ENCODE measurements at places on chromosomes 1 and 21.

GRCh38 chr1:25583519-25584370 lies 32.8 kb upstream of the MAN1C1 start:
- DNase-seq = no peak

DNA sequence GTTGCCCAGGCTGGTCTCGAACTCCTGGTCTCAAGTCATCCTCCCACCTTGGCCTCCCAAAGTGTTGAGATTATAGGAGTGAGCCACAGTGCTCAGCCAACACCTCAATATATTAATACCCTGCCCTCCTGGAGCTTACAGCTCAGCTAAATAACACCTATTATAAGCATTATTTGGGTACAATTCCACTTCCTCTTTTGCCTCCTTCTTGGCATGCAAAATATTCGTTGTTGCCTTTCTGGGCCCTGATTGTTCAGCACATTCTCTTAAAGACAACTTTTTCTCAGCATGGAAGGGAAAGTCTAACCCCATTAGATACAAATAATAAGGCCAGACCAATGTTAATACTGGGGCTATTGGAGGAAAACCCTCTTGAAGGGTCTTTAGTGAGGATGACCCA lies 2.8 kb downstream of the PAQR7 start:
- no peak for DNase-seq

- no peak for DNase-seq
Observed at GRCh38 chr1:9731051-9731537, 79.6 kb downstream of the PIK3CD start.

GRCh38 chr21:25428537-25428936 lies 178.7 kb downstream of the MRPL39 start:
- DNase-seq = no peak

DNA sequence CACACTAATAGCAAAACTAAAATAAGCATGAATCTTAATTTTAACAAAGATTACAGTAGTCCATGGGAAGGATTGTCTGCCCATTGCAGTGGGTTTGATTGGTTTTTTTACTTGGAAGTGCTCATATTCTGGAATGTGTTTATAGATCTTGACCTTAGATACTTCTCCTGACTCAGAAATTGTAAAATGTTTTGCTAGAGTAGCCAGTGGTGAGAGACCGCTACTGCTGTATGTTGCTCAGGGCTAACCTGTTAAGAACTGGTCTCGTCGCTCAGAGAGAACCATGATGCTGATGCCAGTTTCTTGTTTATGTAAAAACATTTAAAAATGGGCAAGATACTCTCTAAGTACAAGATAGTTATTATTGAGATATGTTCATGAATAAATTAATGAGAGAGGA lies 99.9 kb downstream of the ROR1 start:
- DNase-seq = no peak

DNA sequence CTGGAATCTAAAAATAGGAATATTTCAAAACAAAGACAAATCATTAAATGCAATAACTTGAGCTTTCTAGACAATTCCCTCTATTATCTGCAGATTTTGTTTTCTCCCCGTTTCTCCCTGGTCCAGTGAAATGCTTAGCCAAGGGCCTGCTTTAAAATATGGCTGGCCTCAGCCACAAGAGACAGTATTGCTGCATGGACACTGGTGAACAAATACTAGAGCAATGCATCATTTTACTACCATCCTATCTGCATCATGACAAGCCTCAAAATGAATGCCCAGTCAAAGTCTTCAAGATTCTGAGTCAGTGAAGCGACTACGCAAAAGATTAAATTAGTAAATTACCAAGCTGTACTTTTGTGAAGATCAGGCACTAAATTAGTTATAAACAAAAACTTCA lies 80.5 kb downstream of the ENAH start:
- no peak for DNase-seq

GRCh38 chr1:119686661-119687060 lies 25.1 kb upstream of the PHGDH start:
- no peak for DNase-seq

- peak; percentile 45 for DNase-seq
Observed at GRCh38 chr1:8423692-8424538, 106.0 kb downstream of the SLC45A1 start.

- DNase-seq = no peak
Observed at GRCh38 chr1:145956781-145957442, 905 bp downstream of the LIX1L start.

GRCh38 chr1:59556398-59556797 lies 258.4 kb upstream of the HOOK1 start:
- DNase-seq = no peak

DNA sequence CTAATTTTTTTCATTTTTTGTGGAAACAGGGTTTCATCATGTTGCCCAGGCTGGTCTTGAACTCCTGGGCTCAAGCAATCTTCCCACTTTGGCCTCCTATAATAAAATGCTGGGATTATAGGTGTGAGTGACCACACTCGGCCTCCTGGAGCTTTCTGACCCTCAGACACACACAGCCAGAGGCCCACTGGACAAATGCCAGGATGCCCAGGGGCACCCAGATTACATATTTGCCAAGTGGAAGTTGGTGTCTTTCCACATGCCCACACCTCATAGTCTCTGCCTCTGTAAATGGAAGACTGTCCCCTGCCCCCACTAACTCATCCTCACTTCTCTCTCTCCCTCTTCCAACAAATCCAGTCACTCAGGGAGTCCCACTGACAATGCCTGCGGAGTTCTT lies 63.4 kb upstream of the LRP8 start:
- DNase-seq = no peak

DNA sequence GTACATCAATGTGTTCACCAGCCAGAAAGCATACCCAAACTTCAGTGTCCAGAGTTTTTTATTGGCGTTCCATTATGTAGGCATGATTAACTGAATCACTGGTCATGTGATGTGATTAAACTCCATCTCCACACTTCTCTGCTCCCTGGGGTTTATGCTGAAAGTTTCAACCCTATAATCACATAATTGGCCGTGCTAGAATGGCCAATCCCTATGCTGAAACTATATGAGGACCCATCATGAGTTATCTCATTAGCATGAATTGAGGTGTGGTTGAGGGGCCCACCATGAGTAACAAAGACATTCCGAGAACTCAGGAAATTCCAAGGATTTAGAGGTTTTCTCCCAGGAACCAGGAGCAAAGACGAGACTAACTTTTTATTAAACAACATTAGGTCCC lies 31.8 kb upstream of the FBXO28 start:
- no peak for DNase-seq

- DNase-seq = peak; percentile 50
Observed at GRCh38 chr1:9426291-9426711, 113.0 kb upstream of the SLC25A33 start.

- DNase-seq = no peak
Observed at GRCh38 chr1:111786669-111787207, 31.0 kb downstream of the DDX20 start.

GRCh38 chr1:61692155-61692800 lies 32.7 kb downstream of the TM2D1 start:
- DNase-seq = no peak

DNA sequence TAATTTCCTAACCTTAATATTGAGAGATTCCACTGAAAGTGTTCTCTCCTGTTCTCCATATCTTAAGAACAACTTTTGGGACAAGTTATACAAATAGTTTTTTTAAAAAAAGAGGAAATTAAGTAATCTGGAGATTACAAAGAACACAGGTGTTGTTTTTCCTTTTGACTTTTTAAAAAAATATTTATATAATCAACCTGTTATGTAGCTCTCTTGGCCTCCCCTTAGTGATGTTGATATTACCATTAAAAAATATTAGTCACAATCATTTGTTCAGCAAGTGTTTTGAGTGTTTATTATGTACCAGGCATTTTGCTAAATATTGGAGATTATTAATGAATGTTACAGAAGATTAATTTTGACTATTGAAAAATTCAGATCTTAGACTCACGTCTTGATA lies 8.1 kb downstream of the MAN1A2 start:
- no peak for DNase-seq

GRCh38 chr1:12130466-12131130 lies 36.2 kb upstream of the TNFRSF1B start:
- no peak for DNase-seq

GRCh38 chr21:27759091-27759659 lies 792.3 kb upstream of the ADAMTS5 start:
- DNase-seq = no peak

DNA sequence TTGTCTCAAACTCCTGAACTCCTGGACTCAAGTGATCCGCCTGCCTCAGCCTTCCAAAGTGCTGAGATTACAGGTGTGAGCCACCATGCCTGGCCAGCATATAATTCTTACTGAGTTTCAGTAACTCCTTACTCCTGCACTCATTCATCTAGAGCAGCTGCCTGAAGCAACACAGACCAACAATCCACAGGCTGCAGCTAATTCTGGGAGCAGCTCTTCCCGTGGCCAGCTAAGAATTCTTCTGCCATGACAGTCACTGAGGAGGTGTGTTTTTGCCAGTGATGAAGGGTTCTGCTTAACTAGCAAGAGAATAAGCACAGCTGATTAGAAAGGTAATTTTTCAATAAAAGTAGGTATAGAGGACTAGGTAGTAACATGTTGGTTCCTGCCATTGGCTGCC lies 5.4 kb downstream of the VTCN1 start:
- no peak for DNase-seq

- DNase-seq = peak; percentile 9
Observed at GRCh38 chr1:199279872-199280645, 641.2 kb downstream of the PTPRC start.

GRCh38 chr1:156571261-156571852 lies 1.0 kb downstream of the IQGAP3 start:
- no peak for DNase-seq

GRCh38 chr1:214983126-214983869 lies 99.2 kb upstream of the KCNK2 start:
- no peak for DNase-seq

DNA sequence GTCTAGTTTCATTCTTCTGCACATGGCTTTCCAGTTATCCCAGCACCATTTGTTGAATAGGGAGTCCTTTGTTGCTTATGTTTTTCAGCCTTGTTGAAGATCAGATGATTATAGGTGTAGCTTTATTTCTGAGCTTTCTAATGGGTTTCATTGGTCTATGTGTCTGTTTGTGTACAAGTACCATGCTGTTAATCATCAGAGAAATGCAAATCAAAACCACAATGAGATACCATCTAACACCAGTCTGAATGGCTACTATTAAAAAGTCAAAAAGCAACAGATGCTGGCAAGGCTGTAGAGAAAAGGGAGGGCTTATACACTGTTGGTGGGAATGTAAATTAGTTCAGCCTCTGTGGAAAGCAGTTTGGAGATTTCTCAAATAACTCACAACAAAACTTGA lies 321.5 kb upstream of the PTBP2 start:
- no peak for DNase-seq

DNA sequence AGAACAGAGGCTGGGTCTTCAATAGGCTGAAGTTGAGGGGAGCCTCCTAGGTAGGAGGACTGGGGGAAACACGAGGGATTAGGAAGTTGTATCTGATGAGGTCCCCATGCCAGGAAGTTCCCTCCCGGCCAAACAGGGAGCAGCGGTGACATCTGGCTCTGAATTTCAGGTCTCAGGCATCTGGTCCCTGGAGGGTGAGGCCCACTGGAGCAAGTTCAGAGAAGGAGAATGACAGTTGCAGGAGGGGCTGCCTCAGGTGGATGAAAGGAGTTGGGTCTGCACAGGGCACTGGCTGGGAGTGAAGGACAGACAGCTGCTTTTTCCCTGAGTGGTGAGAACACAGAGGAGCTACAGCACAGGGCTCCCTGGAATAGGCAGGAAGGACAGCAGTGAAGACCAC lies 9.1 kb downstream of the TMEM9 start:
- DNase-seq = no peak

DNA sequence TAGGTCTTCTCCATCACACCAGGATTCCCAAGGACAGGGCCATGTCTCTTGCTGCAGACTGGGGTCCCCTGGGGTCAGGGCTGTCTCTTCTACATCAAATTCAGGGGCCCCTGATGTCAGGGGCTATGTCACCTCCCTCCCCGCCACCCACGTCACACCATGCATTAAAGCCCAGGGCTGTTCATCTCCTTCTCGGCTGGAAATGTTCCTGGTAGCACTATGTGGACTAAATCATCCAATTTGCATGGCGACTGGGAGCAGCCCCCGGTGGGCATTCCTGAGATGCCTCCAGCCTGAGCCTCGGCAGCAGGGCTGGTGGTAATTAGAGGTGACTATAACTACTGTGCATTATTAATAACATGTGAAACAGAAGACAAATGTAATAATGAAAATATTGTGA lies 151.7 kb upstream of the HMGB4 start:
- DNase-seq = no peak

DNA sequence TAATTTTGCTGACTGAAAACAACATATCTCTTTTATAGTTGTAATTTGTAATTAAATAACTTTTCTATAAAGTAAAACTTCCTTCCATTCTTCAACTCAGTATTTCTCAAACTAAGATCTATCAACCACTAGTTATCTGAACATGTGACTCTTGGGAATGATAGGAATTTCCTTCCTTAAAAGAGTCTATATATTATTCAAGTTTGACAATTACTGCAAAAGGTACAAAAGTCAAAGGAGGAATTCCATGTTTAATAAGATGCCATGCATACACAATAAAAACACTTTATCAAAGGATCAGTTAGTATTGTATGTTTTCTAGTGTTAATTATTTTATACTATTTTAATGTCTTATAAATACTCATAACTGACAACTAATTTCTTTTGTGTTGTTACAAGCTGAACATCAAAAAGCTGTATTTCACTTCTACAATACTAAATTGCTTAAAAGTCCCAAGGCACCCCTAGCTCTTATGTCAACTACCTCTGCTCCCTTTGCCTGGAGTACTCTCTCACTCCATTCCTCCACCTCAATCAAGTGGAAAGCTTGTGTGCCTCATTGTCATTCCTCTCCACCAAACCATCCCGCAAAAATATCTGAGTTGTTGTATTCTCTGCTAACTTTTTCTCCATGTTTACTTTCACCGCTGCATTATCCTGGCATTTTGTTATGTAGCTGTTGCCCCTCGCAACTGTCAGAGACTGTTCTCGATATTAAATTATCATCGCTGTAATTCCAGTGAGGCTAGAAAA lies 67.9 kb downstream of the SLC44A5 start:
- DNase-seq = no peak

DNA sequence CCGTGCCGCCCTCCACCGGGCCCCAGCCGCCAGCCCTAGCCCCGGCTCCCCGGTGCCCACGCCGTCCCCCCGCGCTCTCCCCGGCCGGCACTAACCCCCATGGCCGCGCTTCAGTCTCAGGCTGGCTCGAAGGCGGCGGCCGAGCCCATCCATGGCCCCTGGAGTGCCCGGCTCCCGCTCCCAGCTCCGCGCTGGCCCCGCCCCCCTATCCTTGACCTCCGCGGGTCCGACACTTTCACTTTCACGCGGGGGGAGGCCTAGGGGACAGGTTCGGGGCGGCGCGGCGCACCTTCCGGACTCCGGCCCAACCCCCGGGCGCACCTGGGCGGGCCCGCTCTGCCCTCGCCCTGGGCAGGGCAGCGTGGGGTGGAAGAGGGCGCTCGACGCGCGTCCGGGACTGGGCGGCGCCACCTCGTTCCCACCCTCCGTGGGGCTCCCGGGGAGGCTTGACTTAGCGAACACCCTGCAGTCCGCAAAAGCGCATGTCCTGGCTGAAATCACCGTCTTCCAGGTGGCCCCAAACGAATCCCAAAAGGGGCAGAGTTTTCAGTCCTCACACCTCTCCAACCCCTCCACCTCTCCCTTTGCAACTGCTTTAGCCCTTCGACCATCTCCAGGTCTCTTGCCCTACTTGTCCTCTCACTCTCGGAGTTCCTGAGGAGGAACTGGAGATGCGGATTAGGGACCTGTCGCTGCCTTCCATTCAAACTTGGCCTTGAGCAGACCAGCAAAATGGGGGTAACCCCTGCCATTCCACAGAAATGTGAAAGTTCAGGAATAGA lies 3.9 kb upstream of the DENND2D start:
- peak; percentile 44 for DNase-seq

GRCh38 chr1:23809751-23810171 lies 9.2 kb upstream of the GALE start:
- peak; percentile 70 for DNase-seq
